ENCODE measurements at places on chromosomes 11 and 22.

GRCh38 chr22:39349967-39350726 lies at the start of gene SYNGR1:
TSS of gene SYNGR1 (plus strand) at chr22:39349991. CDS start at chr22:39350011, 20 bp downstream.
- no peak for DNase-seq

GRCh38 chr22:38925571-38926041 lies 31.8 kb upstream of the APOBEC3A start:
- DNase-seq, result no peak

GRCh38 chr22:47022075-47022473 lies 259.6 kb downstream of the TBC1D22A start:
- DNase-seq, result no peak

DNA sequence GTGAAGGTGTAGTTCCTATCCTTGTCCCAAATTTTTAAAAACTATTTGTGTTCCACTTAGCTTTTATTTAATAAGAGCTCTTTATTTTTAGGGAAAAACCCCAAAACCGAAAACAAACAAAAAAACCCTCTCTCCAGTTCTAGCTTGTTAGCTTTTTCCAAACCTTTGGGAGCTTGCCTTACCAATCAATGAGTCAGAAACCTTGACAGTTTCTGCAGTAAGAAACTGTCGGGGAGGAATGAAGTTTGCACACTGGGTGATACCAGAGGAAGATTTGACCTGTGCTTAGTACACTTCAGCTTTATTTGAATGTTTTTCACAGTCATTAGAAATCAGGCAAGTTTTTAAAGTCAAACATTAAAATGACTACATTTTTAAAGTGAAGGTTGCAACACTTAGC lies 105.0 kb downstream of the FAT3 start:
- DNase-seq, result no peak

GRCh38 chr22:28799606-28800307 lies 612 bp downstream of the XBP1 start:
- no peak for DNase-seq

DNA sequence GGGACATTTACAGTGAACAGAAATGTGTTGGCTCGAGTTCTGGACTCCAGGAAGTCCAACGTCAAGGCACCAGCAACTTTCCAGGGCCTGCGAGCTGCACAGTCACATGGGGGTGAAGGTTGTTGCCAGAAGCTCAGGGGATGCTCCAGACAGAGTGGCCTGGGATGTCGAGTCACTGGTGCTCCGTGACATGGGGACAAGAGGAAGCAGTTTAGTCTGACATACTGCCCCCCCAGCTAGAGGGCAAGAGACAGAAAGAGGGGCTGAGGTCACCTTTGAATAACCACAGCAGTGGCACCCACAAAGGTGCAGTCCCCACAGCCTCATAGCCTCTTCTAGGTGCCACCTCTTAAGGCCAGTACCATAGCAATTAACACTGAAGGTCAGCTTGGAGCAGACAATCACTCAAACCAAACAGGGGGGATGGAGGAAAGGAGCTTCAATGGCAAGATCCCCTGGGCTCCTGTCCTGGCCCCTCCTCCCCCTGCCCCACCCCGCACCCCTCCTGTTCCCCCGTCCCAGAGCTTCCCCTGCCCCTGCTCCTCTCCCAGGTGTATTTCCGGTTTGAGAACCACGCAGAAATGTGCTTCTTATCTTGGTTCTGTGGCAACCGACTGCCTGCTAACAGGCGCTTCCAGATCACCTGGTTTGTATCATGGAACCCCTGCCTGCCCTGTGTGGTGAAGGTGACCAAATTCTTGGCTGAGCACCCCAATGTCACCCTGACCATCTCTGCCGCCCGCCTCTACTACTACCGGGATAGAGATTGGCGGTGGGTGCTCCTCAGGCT lies 3.8 kb downstream of the APOBEC3D start:
- DNase-seq, result no peak

- DNase-seq, result peak; percentile 56
These were observed 25.6 kb downstream of the YWHAH start for GRCh38 chr22:31969789-31970489.

GRCh38 chr22:35379146-35379993 lies 1.5 kb upstream of the HMOX1 start:
- no peak for DNase-seq

DNA sequence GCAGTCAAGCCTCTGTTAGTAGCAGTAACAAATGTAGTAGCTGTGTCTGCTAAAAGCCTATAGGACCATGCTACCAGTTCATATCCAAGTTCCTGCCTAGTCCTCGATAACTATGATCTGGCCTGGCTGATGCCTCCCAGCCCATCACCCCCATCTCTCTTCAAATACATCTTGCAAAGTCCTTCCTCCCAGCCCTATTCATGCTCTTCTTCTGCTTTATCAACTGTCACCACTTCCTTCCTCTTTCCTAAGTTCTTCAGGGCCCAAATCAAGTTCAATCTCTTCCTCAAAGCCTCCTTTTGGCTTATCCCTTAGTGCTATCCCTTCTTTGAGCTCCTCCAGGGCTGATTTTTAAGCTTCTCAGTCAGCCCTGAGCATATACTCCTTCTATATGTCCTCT lies 150.9 kb upstream of the THY1 start:
- DNase-seq, result no peak

- no peak for DNase-seq
These were observed 7.0 kb upstream of the YWHAH start for GRCh38 chr22:31937341-31937740.

DNA sequence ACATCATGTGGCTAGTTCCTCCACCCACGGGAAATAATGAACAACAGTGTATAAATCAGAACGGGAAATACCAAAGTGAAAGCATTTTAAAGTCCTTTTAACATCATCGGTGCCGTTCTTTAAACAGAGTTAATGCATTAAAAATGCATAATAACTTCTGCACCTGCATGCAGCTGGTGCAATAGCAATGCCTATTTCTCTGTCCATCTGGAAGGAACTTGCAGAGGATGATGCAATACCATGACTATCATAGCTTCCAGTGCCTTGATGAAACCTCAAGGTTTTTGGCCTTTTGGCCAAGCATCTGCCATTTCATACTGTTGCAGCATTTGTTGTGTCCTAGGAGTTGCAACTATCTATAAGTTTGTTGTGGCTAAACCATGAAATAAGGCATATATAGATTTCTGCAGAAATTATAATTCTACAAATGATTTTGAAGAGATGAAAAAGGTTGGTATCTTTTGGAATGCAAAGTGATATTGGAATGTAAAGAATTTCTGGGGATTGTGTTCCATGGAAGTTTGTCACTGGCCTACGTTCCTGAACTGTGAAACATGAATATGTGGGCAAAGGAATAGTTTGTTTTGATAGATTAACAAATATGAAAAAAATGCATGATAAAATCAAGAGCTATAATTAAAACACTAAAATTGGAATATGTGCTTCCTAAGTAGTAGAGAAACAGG lies 9.8 kb upstream of the EIF3F start:
- no peak for DNase-seq

- no peak for DNase-seq
These were observed 2.5 kb upstream of the POLD4 start for GRCh38 chr11:67355794-67356386.

- no peak for DNase-seq
These were observed 86.7 kb downstream of the OSBP2 start for GRCh38 chr22:30781271-30781875.

GRCh38 chr11:44424841-44425240 lies 114.9 kb upstream of the ALX4 start:
- DNase-seq, result no peak

DNA sequence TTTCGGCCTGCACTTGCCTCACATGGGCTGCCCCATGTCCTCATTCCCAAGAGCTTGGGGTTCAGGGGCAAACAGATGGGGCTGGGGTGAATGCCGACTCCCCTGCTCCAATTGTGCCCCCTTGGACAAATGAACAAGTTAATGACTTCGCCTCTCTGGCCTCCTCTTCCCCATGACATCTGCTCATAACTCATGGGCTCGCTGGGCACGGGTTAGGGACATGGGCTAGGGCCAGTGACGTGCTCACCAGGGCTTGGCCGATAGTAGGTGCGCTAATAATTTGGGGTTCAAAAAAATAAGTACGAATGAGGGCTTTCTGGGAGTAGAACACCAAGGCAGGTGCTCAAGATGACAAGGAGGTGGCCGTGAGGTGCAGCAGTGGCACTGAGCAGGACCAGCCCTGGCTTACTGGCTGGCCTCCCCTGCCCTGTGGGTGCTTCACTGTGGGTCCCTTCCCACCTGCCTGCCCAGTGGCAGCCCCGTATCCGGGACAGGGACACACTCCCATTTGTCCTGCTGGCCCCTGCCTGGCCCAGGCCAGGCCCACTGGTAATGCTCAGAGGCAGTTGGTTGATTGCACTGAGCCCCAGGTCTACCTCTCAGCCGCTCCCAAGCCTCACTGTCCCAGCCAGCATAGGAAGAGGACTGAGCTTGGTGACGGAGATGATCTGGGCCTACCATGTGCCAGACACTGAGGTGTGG lies 12.3 kb downstream of the CBX6 start:
- DNase-seq, result no peak

DNA sequence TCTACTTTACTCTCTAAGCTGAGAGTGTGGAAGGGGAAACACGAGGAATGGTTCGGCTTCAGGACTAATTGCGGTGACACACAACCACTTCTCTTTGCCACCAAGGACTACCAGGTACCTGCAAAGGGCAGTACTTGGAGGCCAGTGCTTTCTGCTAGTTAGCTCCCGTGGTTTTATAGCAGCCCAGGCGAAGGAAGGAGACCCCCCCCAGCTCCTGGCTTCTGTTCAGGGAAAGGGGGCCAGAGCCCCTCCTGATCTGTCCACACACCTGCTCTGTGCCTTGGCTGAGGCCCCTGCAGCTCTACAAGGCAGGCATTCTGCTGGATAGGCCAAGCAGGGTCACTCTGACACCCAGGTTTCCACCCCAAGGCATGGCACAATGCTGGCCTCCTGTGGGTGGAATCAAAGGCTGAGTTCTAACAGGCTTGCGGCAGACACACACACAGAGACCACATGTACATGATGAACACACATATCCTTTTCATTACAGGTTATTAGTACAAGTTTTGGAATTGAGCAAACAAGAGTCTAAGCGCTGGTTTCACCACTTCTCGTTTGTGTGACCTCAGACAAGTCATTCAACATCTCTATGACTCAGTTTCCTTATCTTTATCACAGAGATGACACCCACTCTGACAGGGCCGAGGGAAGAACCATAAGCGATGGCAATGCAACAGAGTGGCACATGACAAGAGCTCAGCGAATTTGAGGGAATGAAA lies 7.5 kb downstream of the SERPIND1 start:
- DNase-seq, result no peak

DNA sequence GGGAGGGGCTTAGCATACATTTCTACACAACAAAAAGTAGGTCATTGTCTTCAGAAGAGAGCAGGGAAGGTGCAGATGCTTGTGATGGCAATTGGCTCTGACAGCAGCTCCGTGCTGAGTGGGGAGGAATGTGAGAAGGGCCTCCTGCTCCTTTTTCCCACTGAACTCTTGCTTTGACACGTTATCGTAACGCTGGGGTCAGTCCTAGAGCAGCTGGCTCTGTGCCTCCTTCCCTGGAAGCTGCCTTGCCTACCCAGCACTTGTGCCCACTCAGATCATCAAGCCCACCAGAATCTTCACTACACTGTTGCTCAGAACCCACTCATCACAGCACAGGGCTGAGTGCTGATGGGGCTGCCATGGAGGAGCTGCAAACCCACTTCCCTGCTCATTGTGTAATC lies 14.9 kb upstream of the NAV2 start:
- DNase-seq, result no peak

DNA sequence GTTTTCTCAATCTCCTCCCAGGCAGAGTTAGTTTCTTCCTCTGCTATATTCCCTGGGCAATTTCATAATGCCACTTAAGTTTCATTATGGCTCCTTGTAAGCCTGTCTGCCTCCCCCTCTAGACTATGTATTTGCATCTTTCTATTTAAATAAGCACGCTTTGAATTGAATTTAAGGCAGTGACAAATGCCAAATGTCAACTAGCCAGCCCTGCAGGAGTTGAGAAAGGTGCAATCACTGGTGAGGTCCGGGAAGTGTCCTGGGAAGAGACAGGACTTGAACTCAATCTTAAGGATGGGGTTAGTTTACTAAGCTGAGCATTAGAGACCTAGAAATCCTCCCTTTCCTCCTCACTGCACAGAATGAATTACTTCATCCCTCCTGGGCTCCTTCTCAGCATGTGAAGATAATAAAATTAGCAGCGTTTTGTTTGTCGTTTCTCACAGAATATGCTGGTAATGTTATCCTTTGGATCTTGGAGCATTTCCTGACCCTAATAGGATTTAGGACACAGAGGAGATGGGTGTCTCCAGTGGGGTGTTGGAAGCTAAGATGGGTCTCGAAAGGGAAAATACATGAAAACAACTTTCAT lies 1.6 kb downstream of the TCP11L1 start:
- no peak for DNase-seq

DNA sequence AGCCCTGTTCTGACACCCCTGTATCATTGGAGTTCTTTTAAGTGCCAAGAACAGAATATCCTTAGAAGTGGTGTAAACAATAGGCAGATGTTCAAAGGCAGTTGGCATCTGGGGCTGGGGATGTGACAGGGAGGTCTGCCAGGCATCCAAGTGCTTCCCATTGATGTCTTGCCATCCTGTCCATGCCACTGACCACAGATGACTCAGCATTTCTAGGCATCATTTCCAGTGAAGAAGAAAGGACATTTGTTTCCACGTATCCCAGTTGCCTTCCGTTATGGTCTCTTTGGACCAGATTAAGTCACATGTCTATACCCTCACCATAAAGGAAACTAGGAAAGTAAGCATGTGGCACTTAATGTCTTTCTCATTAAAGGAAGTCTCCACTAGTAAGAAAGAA lies 76.7 kb upstream of the BARX2 start:
- DNase-seq, result no peak

- no peak for DNase-seq
These were observed 816 bp upstream of the PLEKHA7 start for GRCh38 chr11:17014833-17015626.

GRCh38 chr11:528815-529727 lies 6.3 kb downstream of the HRAS start:
- no peak for DNase-seq

GRCh38 chr11:61752117-61752924 lies at the start of gene MYRF:
TSS of gene MYRF (plus strand) at chr11:61752636. CDS start at chr11:61752745, 109 bp downstream.
- peak; percentile 38 for DNase-seq

- DNase-seq, result no peak
These were observed 23.1 kb upstream of the PHLDA2 start for GRCh38 chr11:2952290-2952689.

- DNase-seq, result no peak
These were observed 92.5 kb downstream of the CCDC83 start for GRCh38 chr11:85947431-85948272.

GRCh38 chr22:26401726-26402125 lies 27.3 kb upstream of the ASPHD2 start:
- DNase-seq, result no peak

GRCh38 chr11:27995083-27995482 lies 112.9 kb downstream of the KIF18A start:
- DNase-seq, result no peak

GRCh38 chr11:33828604-33829429 lies 54.5 kb upstream of the FBXO3 start:
- no peak for DNase-seq

GRCh38 chr11:131644204-131644795 lies 273.9 kb downstream of the NTM start:
- no peak for DNase-seq

DNA sequence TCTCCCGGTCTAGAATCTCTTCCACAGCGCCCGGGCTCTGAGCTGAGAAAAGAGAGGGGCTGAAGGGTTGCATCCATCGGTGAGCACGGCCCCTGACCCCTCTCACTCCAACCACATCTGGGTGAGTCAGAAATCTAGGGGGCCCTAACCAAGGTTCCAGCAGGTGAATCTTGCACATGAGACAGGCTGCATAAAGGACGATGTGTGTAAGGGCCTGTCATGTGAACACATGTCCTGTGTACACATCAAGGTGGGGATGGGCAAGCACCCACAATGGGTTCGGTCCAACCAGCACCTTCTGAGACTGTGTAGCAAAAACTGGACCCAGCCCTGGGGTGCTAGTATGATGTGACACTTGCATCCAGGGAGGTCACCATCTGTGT lies 1.2 kb downstream of the BET1L start:
- no peak for DNase-seq
